ENCODE measurements at places on chromosomes 2 and 18.

DNA sequence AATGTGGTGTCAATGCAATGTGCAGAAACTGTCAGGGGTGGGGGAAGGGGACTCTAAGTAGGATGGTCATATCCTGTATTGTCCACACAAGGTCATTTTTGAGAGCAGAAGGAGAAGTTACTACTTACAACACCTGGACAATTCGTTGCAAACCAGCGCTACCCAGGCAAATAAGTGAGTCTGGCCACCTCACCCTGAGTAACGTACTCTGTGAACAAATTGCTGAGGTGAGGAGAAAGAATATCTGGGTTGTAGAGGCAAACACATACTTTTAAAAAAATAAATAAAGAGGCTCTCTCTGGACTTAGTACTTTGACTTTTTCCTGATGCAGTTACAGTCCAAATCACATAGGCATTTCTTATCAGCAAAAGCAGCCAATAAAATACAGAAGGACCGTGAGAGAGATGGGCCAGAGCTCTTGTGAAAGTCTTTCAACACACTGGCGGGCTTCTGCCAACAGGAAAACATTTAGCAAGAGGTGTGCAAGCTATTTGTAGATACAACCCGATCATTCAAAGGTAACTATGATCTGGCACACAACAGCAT lies 268.2 kb upstream of the ID2 start:
- no peak for DNase-seq

DNA sequence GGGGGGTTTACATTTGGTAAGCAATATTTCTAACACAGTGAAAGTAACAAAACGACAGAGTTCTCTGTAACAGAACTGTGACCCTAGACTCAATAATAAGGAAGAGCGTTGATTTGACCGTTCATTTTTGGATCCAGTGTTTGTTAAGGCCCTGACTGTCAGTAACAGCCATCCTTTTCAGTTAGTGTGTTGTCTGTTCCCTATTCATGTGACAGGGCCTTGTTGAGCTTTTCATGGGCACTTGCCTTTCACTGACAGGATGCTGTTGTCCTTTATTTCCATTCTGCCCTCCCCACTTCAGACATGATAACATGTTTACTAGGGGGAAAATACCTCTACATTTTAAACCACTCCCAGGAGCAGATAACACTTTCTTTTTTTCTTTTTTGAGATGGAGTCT lies 45.8 kb downstream of the MAP4K4 start:
- no peak for DNase-seq

DNA sequence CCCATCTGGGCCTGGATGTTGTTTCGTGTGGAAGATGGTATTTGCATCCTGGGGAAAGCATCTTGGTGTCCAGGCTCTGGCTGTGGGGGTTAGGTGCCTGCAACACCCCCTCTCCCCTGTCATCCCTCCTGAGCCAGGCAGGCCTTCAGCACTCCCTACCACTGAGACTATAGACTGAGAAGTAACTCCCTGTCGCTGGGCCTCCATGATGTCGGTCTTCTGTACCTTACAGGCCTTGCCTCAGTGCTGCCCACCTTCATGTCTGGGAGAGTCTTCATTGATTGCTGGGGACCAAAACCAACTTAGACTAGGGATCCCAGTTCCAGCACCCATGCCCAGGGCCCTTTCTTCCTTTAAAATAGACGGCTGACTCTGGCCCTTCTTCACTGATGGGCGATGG lies 33.1 kb upstream of the DNMT3A start:
- DNase-seq = no peak

DNA sequence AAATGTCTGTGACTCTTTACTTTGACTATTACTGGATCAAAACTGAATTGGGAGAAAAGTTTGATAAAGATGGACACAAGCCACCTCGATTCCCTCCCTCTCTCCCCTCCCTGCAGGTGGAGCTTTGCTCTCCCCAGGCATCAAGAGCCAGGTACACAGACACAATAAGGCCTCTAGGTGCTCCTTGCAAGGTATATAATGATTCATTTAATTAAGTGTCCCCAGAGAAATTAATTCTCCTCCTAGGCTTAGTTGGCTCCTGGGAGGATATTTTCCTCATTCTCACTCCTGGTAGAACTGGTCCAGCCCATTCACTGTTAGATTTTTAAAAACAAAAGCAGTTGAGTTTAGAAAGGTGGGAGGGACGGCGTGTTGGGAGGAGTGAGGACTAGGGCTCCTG lies 352.4 kb upstream of the SMIM21 start:
- DNase-seq = no peak

DNA sequence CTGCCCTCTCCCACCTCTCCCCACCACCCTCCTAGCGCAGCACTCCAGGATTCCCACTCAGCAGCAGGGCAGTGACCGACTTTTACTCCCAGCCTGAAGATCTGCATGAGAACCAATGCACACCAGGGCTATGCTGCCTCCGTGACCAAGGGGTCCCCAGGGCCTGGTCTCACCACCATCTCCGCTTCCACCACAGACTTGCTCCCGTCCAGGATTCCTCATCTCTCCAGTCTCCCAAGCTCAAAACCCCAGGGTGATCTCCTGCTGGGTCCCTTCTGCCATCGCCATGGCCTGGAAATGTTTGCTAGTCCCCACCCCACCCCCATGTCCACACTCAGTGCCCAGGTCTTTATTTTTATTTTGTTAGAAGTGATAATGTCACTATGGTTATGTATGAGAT lies 2.1 kb upstream of the CIDEA start:
- DNase-seq = no peak

- no peak for DNase-seq
These were observed 46.4 kb downstream of the STK25 start for GRCh38 chr2:241461693-241462677.

DNA sequence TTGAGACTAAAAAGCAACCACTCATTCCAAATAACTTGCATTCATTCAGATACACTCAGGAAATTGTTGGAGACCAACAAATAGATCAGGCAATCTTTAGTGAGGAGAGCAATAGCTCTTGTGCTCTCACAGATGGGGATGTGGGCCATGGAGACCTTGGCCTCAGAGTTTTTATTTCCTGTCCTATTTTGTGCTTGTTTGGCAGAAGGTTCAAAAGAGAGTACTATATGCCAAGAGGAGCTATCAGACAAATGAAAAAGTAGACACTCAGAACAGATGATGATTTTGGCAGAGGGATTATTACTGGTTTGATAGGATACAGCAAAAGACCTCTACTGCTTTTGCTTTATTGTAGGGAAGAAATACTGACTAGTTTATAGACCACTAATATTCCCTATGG lies 230.2 kb downstream of the KCNE4 start:
- no peak for DNase-seq

- no peak for DNase-seq
These were observed 119.8 kb downstream of the BCL2 start for GRCh38 chr18:63199743-63200241.
